Activated T-helper 1 cell treated with Interleukin-2 at 50 U/mL for 16 hours (primary cell): ENCODE measurements at places on chromosomes 12 and 14.

- no peak for DNase-seq
These were observed 27.0 kb downstream of the SINHCAF start for GRCh38 chr12:31298922-31299321.

GRCh38 chr12:112850383-112850782 is 56.4 kb upstream of the OAS1 start:
- DNase-seq: no peak

DNA sequence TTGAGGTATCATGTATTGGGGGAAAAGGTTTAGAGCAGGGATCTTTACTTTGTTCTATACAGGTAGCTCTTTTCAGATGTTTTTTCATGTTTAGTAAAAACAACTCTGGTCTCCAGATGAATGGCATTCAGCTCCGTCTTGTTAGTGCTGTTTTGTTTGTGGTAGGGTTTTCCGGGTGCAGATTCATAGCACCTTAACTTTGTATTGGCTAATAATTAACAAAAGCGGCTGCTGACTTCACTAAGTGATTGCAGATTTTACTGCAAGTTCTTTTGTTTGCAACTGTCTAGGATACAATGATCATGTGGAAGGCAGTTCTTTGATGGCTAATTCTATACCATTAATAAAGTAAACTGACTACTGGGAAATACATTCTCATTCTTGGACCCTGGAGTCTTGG is 32.2 kb upstream of the BHLHE41 start:
- DNase-seq: no peak

- DNase-seq: no peak
These were observed 531 bp downstream of the DLGAP5 start for GRCh38 chr14:55190906-55191202.

DNA sequence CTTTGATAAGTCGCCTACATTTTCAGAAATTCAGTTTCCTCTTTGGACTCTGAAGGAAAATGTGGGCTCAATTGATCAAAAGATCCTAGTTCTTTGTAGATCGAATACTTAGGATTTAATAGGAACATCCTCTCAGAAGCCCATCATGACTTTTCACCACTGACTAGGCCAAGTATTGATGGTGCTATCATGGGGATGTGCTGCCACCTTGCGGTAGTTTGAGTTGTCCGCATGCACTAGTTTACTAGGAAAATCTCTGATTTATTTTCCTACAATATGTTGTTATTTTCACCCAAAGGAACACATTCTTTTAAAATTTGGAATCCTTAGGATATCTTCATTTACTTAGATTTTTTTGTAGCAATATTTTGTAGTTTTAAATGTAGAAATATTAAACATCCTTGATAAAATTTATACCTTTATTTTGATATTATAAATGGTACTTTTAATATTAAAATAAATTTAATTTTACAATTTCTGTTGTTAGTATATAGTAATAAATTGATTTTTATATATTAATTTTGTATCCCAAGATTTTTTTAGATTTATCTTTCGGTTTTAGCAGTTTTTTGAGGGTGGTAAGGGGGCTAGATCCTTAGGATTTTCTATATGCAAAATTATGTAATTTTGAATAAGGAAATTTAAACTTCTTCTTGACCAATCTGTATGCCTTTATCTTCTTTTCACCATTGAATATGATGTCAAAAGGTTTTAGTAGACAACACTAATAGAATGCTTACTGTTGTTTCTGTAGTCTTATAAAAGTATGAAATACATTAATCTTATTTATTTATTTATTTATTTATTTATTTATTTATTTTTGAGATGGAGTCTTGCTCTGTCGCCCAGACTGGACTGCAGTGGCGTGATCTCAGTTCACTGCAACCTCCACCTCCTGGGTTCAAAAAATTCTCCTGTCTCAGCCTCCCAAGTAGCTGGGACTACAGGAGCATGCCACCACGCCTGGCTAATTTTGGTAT is 52.9 kb upstream of the OR9K2 start:
- DNase-seq: peak; percentile 54

DNA sequence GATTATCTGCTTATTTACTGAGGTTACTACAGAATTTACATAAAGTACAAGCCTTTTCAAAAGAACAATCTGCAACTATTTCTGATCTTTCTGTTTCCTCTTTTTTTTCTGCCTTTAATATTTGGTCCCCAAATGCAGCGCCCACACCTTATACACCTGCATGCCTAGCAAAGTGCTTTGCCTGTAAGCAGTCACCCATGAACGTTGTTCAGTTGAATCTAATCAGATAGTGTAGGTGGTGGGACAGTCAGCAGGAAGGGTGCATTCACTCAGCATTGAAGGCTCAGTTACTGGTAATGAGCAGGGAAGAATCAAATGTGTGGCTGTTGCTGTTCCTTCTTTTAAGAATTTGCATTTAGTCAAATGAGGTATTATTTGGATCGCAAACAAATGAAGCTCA is 108.4 kb downstream of the GPR135 start:
- DNase-seq: no peak

- DNase-seq: no peak
These were observed 283 bp downstream of the VIPAS39 start for GRCh38 chr14:77457115-77457521.

DNA sequence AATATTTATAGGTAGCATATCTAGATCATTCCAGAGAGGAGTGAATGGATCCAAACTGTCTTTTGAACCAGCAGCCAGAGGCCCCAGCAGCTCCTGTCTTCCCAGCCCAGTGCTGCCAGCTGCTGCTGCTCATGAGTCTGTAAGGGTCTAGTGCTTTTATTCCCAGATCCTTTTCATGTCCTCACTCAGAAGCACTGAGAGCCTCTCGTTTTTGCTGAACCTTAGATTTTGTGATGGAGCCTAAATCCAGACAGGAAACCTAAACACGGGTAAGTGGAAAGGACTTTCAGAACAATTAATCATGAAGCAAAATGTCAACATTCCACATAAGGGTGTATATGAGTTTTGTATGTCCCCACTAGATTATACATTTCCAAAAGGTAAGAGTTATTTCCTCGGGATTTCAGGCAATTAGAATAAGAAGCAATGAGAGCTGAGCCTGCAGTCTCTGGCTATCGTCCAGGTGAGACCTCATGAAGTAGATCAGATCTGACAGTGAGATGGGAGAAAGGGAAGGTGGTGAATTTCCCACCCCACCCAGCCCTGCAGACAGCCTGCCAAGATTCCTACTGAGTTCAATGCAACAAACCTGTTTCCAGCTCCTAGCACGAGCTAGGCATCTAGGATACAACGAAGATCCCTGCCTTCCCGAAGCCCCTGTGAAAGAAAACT is 84.4 kb downstream of the NINJ2 start:
- no peak for DNase-seq

DNA sequence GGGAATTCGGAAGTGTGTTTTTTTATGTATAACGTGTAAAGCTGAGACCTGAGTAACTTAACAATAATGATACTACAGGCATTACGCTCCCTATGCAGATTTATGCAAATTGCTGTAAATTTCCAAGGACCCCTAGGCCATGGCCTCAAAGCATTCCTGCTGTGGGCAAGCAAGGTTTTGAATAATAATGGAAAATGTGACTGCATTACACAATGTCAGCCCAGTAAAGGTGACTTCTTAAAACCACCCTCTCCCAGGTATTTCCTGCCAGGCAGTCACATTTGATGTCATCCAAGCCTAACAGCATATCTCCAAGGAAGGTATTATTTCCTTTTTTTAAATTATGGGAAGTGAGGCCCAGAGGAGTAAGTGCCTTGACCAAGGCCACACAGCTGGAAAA is 621.0 kb downstream of the BCL11B start:
- DNase-seq: no peak

DNA sequence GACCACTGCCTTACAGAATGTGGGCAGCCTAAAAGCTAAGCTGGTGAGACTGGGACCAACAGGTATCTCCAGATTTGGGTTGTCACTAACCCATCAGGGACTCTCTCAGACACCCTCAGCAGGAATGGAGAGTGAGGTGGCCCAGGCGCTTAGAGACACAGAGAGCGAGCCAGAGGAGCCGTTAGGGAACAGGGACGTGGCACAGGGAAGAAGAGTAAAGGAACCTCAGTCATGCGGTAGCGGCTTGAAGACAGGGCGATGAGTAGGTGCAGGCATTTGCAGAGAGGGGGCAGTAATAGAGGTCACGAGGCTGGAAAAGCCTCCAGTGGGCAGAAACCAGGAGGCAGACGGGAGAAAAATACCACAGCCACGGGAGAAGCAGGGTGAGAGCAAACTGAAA is 158.0 kb upstream of the CCND2 start:
- DNase-seq: no peak

GRCh38 chr12:90943255-90943654 is 11.7 kb downstream of the CCER1 start:
- DNase-seq: no peak

DNA sequence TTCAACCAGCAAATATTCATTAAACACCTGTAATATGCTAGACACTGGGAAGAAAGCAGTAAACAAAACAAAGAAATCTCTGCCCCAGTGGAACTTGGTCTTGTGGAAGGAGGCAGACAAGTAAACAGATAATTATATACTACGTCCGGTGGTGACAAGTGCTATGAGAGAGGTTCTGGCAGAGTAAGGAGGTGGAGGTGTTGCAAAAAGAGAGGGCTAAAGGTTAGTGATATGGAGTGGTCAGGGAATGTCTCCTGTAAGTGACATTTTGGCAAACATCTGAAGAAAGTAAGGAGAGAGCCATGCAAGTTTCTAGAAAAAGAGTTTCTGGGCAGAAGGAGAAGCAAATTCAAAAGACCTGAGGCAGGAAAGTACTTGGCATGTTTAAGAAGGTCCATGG is 73.4 kb downstream of the RIC8B start:
- no peak for DNase-seq

GRCh38 chr12:27009881-27010301 is 4.3 kb downstream of the TM7SF3 start:
- no peak for DNase-seq

DNA sequence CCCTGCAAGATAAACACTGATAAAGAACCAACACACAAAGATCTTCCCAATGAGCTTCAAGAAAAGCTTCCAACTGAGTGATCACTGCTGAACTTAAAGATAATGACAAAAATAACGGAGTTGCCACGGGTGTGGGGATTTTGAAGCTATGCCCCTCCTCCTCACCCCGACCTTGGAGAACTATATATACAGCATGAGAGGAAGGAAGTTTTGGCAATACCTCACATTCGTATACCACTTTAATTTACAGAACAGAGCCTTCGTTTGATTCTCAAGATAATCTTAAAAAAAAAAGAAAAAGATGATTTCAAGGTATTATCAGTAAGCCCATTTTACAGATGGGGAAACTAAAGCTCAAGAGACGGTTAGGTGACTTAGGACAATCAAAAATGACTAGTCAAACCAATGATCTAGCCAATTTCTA is 715 bp downstream of the NEK9 start:
- no peak for DNase-seq

GRCh38 chr12:112188130-112188830 is 62.9 kb downstream of the TRAFD1 start:
- DNase-seq: no peak

GRCh38 chr14:105061428-105062047 is 3.7 kb downstream of the GPR132 start:
- DNase-seq: no peak

DNA sequence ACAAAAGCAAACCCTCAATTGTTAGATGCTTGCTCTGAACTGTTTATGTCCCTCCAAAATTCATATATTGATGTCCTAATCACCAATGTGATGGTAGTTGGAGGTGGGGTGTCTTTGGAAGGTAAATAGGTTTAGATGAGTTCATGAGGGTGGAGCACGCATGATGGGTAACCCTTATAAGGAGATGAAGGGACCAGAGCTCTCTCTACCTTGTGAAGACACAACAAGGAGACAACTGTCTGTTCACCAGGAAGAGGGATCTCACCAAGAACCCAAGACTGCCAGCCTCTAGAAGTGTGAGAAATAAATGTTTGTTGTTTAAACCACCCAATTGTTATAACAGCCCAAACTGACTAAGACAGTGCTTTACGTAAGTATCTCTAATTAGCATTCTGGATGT is 27.0 kb downstream of the DHRS2 start:
- DNase-seq: no peak

DNA sequence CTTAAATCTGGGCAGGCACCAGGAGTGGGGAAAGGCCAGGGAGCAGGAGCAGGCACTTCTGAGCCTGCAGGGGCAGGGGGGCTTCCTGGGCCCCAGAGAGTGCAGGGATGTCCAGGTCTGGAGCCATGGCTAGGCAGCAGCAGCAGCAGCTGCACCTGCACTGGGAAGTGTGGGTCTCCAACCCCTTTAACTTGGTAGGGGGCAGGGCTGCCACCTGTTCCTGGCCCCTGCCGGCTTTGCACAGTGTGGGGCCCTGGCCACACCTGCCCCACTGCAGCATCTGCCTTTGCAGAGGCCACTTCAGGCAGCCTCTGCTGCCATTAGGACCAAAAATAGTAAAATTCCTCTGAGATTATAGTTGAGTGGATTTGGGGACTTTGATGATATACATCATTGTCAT is 138.5 kb downstream of the SLC16A7 start:
- DNase-seq: no peak

DNA sequence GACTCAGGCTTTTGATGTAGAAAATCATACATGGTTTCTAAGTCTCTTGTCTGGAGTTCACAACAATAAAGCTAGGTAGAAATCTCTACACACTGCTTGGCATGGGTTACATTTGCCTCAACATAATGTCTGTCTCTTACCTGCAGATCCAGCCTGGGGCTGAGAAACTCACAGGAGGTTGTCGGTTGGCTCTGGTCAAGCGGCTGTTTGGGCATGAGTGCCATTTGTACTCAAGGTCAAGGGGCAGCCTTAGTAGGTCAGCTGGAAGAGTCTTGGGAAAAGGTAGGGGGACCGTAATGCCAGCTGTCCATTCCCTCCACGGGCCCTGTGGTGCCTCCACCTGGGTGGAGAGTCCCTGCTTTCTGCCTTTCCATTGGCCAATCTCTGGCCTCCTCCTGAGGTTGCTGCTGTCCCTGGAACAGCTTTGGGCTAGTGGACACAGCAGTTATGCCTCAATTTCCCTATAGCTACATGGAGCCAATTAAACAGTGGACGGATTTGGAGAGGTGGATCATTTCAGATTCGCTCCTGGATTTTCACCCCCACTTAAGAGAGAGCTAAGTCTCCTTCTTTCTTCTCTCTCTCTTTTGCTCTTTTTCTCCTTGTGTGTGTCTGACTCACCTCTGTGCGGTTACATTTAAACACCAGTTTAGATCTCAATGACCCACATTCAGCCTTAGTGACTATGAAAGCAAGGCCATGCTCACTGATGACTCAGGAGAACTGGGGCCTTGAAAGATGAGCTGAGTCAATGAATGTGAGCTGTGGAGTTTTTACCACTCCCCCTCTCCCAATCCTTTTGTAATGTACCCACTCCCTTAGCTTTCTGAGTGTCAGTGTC is 132.8 kb upstream of the HIF1A start:
- DNase-seq: no peak

DNA sequence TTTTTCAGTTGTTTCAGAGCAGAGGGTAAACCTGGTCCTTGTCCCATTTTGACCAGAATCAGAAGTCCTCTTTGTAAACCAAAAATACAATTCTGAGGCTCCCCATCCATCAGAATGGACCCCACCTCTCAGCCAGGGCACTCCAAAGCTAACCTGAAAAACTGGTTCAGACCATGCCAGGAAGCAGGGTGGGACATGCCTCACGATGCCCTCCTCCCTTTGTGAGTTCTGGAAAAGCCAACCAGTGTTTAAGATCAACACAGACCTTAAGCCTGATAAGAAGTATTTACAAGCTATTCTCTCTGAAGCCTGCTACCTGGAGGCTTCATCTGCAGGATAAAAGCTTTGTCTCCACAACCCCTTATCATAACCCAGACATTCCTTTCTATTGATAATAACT is 35.4 kb downstream of the TNFAIP2 start:
- DNase-seq: no peak
